ENCODE measurements at places on chromosomes 2 and 18. TPM values are rescaled to one million over a fixed set of nuclear protein-coding genes. Genes with fewer than 3 reads are reported as not detected.

The DSG1 gene
- total RNA-seq = 0.89 TPM

The DNAH7 gene
- 0.40 TPM for total RNA-seq

The HOXD1 gene
- not detected for total RNA-seq

The GPR55 gene
- total RNA-seq = not detected

The IL1R1 gene
- 21.1 TPM for total RNA-seq

The NOSTRIN gene
- total RNA-seq = 14.0 TPM

The SPRED2 gene
- total RNA-seq = 14.9 TPM

The NDUFV2 gene
- 521 TPM for total RNA-seq

The FSHR gene
- total RNA-seq = 0.46 TPM

The PRKAG3 gene
- total RNA-seq = not detected

The HMSD gene
- total RNA-seq = 0.27 TPM

The AQP12A gene
- not detected for total RNA-seq

The CDCA7 gene
- 1.3 TPM for total RNA-seq

The DPY30 gene
- 42.3 TPM for total RNA-seq

The CLEC4F gene
- 0.08 TPM for total RNA-seq

DNA sequence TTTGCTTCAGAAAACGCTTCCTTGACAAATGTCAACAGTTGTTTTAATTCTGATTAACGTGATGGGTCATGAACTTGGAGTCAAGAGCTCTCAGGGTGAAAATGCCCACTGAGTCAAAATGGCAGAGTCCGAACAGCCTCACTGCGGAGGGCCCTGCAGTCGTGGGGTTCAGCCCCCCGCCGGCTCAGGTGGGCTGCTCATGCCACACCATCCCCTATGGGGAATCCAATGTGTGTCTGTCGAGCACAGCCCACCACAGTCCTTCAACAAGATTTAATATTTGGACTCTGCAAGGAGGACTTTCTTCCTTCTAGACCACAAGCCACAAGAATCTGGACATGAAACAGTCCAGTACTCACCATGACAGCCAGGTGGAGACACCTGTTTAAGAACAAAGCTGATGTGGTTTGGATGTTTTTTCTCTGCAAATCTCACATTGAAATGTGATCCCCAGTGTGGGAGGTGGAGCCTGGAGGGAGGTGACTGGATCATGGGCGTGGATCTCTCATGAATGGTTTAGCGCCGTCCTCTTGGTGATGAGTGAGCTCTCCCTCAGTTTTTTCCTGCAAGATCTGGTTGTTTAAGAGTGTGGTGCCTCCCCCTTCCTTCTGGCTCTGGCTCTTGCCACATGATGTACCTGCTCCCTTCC, 201.0 kb downstream of the NDUFA10 start:
- DNase-seq = no peak

- no peak for DNase-seq
These were observed 44.2 kb upstream of the DYNC2LI1 start for GRCh38 chr2:43729491-43730174.

DNA sequence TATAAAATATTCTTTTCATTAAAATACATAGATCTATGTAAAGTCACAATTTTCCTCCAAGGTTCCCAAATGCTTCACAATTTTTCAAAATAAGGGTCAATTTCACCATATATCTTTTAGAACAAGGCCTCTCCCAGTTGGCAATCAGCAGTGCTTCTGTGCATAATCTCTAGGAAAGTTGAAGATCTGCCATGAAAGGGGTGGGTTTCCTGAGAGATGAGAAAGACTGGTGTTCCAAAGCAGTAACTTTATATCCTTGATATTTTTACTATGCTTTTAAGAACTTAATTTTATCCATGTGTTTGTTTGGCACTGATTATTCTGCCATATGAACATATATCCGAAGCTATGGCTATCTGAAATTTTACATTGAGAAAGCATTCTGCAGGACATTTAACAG, 199.4 kb upstream of the CYP26B1 start:
- no peak for DNase-seq

- DNase-seq = no peak
These were observed 171.6 kb upstream of the SATB2 start for GRCh38 chr2:199629301-199629700.

GRCh38 chr2:105410554-105410953, 11.7 kb upstream of the FHL2 start:
- no peak for DNase-seq

GRCh38 chr2:182754231-182754630, 38.2 kb downstream of the DNAJC10 start:
- no peak for DNase-seq

DNA sequence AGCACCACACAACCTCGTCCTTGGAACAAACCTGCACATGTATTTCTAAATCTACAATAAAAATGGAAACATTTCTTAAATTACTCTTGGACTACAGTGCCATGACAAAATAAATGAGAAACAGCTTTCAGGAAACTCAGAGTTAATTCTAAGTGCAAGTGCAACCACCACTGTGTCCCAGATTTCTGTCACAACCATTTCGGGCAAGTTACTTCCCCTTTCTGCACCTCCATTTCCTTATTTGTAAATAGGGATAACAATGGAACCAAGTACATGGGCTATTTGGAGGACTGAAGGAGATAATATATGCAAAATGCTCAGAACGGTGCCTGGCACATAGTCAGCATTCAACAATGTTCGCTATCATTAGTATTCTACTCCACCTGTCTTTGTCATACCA, 93.2 kb downstream of the CACNB4 start:
- DNase-seq = no peak

GRCh38 chr2:5394223-5394622, 298.0 kb upstream of the SOX11 start:
- no peak for DNase-seq

DNA sequence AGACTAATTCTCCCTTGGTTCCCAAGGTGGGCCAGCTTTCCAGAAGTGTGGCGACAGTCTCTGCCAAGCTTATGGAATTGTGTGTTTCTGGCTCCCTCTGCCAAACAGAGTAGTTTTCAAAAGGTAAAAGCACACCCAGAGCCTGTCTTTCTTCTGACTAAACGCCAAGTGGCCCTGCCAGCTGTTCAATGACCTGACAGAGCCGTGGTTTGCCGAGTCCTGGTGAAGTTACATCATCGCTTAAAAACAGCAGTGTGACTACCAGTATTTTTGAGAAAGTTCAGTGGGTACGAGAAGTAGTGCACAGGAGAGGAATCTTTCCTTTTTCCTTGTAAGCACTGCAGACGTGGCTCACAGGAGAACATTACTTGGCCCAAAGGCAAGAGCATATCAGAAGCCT, 1.9 kb downstream of the PER2 start:
- DNase-seq = peak; percentile 75

DNA sequence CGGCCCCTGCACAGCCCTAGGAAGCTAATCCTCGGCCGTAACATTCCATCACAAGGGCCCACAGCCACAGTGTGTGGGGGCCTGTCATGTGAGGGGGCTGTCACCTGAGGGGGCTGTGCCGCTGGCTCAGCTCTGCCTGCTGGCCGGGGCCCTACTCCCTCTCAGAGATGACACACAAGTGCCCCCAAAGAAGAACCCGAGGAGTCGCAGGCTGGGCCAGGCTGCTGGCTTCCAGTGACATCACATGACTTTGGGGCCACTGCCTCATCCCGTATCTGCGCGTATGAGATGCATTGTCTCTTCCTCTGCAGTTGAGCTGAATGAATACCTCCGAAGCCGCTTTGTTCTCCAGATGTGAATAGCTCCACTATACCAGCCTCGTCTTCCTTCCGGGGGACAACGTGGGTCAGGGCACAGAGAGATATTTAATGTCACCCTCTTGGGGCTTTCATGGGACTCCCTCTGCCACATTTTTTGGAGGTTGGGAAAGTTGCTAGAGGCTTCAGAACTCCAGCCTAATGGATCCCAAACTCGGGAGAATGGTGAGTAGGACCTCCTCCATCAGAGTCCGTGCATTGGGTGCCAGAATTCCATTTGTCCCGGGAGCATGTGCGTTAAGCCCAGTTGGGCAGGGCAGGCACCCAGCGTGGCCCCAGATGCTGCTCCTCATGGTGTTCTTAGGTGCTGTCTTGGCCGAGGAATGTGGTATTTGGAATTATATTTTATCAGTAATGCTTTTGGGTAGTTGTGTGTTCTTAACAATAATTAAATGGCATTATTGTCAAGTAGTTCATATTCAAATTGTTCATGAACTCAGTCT, at the start of gene CNDP1:
TSS of gene CNDP1 (plus strand) at position 351 of the 820 bp plus-strand sequence. CDS start at position 519, 168 bp downstream.
- no peak for DNase-seq

DNA sequence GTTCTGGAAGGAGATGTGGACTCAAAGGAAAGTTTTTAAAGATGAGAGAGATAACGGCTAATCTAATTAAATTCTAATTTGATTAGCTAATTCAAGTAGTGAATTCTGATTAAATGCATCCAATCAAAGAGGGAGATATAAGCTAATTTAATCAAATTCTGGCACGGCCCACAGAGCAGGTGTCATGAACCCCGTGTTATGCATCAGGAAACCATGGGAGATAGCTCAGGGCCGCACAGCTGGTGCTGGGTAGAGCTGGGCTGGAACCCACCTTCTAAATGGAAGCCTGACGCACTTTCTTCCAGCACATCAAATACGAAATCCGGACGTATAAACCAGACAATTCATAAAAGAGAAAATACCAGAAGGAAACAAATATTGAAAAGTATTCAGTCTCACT, 57.2 kb downstream of the GREB1 start:
- DNase-seq = no peak

- DNase-seq = no peak
These were observed 62.1 kb upstream of the SMIM21 start for GRCh38 chr18:75489493-75490190.

GRCh38 chr2:231489990-231490389, 25.7 kb upstream of the NCL start:
- peak; percentile 75 for DNase-seq

DNA sequence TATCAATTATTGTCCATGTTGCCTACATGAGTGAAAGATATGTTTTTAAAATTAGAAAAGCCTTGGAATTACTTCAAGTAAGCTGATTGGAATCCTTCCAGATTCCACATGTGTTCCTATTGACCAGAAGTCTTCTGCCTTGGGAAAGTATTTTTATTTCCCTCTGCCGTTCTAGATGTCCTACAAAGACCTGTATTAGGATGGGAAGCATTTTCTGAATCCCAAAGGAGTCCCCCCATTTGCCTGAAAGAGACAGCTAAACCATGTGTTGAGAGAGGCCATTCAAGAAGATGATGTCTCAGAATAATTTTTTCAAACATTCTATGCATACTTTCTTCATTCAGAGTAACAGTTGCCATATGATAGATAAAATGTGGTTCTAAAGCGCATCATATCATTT, 19.0 kb upstream of the MYO1B start:
- no peak for DNase-seq

DNA sequence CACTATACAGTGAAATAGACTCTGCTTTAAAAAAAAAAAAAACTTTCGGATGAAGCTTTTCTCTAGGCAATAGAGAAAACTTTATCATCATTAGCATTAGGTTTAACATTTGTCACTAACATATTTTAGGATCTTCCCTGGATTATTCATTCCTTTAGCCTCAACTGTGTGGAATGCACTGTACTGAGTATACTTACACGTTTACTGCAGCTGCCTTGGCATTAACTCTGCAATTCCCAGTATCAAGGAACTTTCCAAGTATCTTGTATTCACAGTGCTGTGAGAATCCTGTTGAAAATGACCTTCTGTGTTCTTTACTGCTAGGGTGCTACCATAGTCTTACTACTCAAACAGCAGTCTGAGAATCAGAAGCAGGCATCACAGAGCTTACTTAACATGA, 328.2 kb upstream of the COL3A1 start:
- no peak for DNase-seq

DNA sequence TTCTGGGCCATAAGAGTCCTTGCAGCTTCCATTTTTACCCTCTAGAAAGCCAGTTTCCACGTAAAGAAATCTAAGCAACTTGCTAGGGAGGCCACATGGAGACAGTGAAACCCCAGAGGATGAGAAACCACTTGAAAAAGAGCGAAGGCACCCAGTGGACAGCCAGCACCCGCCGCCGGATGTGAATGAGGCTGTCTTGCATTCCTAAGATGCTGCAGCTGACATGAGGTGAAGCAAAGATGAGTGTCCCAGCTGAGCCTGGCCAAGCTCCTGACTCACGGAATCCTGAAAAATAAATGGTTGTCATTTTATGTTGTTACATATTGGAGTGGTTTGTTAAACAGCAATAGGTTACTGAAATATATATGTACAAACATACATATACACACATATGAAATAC, 65.9 kb upstream of the STPG4 start:
- DNase-seq = no peak

GRCh38 chr2:64854773-64855237, 134.4 kb upstream of the SLC1A4 start:
- DNase-seq = peak; percentile 51

GRCh38 chr2:53949457-53949856, 21.3 kb downstream of the PSME4 start:
- no peak for DNase-seq

DNA sequence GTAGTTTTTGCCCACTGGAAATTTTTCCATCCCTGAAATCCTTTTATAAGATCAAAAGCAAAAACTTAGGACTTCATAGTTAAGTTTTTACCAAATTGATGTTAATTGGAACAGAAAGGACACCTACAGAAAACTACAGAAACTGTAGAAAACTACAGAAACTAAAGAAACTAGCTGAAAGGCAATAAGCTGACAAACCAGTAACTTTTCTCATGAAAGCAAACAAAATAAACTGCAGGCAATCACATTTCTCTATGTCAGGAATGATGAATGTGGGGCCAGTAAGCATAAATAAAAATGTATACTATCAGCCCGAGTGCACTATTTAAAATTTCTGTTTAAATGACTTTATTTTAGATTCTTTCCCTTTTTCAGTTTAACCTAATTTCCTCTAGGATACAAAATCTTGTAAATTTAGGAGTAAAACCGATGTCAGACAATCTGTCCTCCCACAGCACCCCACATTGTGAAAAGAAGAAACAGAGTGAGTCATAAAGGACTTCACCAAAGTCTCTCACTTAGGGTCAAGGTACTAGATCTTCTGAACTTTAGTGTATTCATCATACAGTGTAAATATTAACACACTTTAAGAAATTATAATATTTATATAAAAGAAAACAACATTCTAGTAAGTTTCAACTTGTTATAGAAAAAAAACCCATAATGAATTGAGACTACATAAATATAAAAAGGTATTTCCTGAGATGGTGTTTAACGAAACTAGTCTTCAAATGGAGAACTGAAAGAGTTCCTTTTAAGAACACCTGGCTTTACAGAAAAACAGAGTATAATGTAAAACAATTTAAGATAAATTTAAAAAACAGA, 46.6 kb downstream of the USP40 start:
- no peak for DNase-seq

- DNase-seq = no peak
These were observed 1601.1 kb downstream of the SUCLG1 start for GRCh38 chr2:82857967-82858366.

All from Right ventricle myocardium superior (tissue), 1 donor.